Memory B cell (primary cell): ENCODE measurements at places on chromosomes 3 and 15.

GRCh38 chr3:60199306-60199705 lies 1051.9 kb downstream of the FHIT start:
- DNase-seq, result no peak

DNA sequence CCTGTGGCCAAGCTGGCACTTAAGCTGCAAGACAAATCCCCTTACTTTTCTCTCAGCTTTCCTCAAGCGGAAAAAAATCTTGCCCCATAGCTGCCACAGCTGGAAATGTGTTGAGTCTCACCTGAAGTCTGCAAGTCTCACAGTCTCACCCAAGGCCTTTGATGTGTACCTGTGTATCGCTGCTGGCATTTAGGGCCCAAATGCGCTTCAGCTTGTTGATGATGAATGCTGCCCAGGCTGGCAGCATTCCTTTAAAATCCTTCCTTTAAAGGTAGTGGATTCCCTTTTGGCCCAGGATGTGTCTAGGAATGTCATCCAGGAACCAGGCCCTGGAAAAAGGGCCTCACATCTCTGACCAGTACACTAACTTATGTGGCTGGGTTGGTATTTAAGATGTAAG lies 7.0 kb downstream of the OR5K4 start:
- no peak for DNase-seq

- DNase-seq, result no peak
These were observed 60.5 kb downstream of the SEC22A start for GRCh38 chr3:123262226-123262625.

GRCh38 chr3:78201091-78201490 lies 1161.2 kb downstream of the ROBO2 start:
- no peak for DNase-seq

- no peak for DNase-seq
These were observed 13.4 kb downstream of the UBP1 start for GRCh38 chr3:33426630-33427317.

DNA sequence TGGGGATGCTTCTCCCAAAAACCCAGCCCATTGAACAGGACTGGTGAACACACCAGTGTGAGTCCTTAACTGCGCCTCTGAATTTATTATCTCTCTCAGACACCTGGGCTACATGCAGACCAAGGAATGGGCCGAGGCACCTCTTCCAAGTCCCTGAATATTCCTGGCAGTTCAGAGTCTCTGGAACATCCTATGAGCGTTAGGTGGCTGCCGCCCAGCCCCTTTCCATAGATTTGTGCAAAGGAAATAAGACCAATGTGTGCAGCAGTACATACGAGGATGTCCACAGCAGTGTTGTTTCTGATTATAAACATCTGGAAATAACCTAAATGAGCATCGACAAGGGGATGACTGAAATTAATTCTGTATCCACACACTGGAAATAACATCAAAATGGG lies 104.9 kb upstream of the RPL32 start:
- no peak for DNase-seq

- DNase-seq, result no peak
These were observed 34.7 kb upstream of the TSC22D2 start for GRCh38 chr3:150373234-150373875.

- DNase-seq, result no peak
These were observed 51.8 kb downstream of the NSUN3 start for GRCh38 chr3:94114666-94115065.

- no peak for DNase-seq
These were observed 10.0 kb downstream of the DUSP7 start for GRCh38 chr3:52046186-52046901.

DNA sequence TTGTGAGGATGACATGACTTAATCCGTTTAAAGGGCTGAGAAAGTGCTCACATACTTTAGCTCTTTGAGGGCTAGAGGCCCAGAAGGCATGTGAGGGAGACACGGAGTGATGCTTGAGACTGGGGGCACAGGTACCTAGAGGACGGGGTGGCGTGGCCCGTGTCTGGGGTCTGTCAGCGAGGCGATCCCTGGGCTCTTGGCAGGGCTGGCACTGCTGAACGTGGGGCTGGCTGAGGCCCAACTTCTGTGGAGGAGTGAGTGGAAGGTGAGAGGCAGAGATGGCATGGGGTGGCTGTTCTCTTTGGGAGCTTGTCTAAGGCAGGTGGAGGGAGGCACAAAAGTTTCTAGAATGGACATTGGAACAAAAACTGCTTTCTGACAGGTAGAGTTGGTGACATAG lies 9.5 kb downstream of the SEMA4B start:
- DNase-seq, result no peak

GRCh38 chr15:77804210-77804609 lies 171.5 kb upstream of the LINGO1 start:
- no peak for DNase-seq
